Stimulated activated CD4-positive, alpha-beta T cell treated with anti-CD3 and anti-CD28 coated beads, TNF-alpha, amount 100 ng/mL, for 48 hours (primary cell): ENCODE measurements at places on chromosomes 5 and 9.

GRCh38 chr5:123696921-123697341 is 185.0 kb downstream of the CSNK1G3 start:
- no peak for DNase-seq

GRCh38 chr9:22829236-22829635 is 382.6 kb downstream of the DMRTA1 start:
- DNase-seq, result no peak

DNA sequence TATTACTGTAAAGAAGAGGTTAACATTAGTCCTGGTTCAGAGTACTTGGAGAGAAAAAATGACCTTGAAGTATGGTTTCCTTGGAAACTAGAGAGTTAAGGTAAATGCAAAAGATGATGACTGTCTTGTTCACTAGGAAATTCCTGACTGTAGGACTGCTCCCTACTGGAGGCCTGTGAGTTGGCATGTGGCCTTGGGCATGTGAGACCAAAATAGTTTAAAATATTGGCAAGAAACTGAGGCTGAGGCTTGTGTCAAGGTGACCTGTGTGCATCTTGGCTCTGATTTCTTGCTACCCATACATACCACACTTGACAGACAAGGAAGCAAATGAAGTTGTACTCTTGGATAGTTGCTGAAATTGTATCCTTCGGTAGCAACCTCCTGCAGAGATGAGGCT is 96.5 kb downstream of the TARS1 start:
- DNase-seq, result no peak

- DNase-seq, result no peak
Observed at GRCh38 chr5:58998544-58998943, 415.7 kb downstream of the RAB3C start.

DNA sequence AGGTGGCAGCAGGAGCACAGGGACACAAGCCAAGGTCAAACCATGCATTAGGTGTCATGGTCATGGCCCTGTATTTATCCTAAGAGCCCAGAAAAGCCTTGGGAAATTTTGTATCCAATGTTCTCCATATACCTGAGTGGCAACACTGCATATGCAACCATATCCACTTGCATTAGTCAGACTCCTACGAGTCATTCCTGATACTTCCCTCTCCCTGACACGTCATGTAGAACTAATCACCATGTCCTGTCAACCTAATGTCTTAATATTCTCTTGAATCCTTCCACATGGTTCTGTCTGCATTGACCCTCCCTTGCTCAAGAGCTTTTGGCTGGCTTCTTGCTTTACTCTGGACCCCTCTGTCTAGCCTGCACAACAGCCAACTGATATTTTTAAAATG is 9.4 kb downstream of the SCGB3A2 start:
- no peak for DNase-seq

- no peak for DNase-seq
Observed at GRCh38 chr9:136024286-136024685, 63.1 kb upstream of the UBAC1 start.

GRCh38 chr9:38153152-38153909 is 84.3 kb upstream of the SHB start:
- DNase-seq, result no peak

DNA sequence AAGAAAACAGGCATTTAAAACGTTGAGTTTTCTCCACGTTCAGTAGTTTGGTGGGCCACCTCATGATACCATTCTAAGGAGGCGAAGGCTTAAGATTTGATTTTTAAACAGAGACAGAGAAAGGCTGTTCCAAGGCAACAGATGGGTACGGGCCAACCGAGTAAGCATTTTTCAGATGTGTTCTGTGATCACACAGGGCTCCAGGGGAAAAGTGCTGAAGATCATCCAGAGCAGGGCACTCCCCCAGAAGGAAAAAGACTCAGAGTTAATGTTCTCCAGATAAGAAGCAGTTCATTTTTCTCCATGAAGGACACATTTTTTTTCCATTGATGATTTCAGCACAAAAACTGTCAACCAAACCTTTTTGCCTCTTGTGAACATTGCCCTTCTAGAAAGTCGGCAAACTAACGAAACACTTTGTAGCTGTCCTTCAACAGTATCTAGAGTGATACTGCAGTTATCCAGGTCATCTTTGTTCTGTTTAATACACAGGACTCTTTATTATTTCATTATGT is 138.7 kb downstream of the ALDH1A1 start:
- no peak for DNase-seq

GRCh38 chr9:105244734-105245028 is 230 bp downstream of the SLC44A1 start:
- no peak for DNase-seq

DNA sequence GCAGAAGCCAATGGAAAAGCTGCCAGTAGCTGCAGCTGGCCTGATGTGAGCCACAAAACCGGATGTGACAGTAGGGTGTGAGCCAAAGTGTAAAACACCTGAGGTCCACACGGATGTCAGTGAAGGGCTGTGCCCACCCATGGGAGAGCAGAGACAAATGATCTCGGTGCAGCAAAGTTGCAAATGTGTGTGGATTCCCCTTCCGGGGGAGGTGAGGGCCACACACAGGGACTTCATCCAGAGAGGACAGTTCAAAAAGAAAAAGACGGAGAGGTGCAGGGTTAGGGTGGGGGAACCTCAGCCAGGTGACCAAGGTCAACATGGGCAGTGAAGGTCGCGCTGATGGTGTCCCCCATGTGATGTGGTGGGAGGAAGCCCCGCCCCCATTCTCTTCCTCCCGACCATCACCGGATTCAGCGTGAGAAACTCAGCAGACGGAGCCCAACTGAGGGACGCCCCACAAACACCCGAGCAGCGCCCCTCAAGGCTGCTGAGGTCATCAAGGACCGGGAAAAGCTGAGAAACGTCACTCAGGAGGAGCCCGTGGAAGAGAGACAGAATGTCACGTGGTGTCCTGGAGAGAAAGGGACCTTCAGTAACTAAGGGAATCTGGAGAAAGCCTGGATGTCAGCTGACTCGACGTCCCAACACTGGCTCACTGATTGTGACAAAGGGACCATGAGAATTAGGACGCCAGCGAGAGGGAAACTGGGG is 11.4 kb upstream of the PTGDS start:
- DNase-seq, result no peak

GRCh38 chr9:136865768-136866103 is 372 bp downstream of the EDF1 start:
- DNase-seq, result no peak

DNA sequence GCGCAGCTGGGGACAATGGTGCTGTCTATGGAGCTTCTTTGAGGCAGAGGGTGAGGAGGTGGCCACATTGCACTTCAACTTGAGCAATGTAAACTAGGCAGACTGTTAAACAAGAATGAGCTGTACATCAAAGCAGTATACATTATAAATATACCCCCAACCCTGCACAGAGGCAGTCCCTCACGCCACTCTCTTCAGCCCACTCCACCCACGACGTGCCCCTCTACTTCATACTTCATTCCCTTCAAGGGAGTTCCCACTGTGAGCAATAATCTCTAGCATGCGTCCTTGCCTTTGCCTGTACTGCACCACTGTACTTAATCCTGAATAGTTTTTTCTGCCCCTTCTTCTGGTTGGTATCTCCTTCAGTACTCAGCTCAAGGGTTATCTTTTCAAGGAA is 14.4 kb downstream of the TRPM3 start:
- DNase-seq, result no peak

DNA sequence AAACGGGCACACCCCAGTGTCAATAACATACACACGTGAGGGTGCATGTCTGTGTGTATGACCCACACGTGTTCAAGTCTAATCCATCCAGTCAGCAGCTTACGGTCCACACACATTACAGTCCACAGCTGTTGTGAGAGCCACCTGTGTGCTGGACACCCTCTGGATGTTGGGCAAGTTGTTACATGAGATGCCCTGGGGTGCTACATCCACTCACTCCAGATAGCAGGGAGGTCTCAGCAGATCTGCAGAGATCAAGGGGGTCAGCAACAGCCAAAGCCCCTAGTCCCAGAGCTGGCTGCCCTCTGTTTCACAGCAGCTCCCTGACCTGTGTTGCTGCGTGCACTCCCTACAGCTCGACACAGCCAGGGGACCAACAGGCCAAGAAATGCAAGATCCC is 4.3 kb upstream of the AIF1L start:
- DNase-seq, result no peak

DNA sequence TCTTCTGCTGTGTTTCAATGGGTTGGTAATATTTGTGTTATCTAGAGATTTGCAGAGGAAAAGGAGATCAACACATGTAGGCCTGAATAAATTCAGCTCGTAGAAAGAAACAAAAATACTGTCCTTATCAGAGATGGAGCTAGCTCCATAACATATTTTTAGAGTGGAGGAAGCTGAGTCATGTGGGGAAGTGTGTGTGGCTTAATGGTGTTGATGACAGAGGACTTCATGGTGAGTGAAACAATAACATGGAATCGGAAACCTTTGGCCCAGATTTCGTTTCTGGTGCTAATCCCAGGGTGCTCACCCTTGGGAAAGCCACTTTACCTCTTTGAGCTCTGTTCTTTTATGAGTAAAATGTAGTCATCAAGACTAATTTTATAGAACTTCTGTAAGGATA is 825.0 kb downstream of the TLR4 start:
- DNase-seq, result no peak

GRCh38 chr9:134469041-134469875 is 143.0 kb downstream of the RXRA start:
- DNase-seq, result no peak

GRCh38 chr5:87536365-87536764 is 123.6 kb upstream of the CCNH start:
- no peak for DNase-seq

- DNase-seq, result no peak
Observed at GRCh38 chr9:101977614-101978210, 239.3 kb upstream of the GRIN3A start.

- DNase-seq, result no peak
Observed at GRCh38 chr5:145739843-145740242, 95.3 kb downstream of the PRELID2 start.

DNA sequence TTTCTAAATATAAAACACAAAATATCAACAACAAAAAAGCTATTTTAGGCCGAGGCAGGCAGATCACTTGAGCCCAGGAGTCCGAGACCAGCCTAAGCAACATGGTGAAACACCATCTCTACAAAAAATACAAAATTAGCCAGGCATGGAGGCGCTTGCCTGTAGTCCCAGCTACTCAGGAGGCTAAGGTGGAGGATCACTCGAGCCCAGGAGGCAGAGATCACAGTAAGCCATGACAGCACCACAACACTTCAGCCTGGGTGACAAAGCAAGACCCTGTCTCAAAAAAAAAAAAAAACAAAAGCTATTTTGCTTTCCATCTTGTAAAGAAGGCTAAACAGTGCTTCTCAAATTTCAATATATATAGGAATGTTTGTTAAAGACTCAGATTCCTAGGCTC is 11.3 kb downstream of the C5orf15 start:
- DNase-seq, result no peak

GRCh38 chr5:61625681-61626621 is 293.9 kb downstream of the ZSWIM6 start:
- peak; percentile 21 for DNase-seq

DNA sequence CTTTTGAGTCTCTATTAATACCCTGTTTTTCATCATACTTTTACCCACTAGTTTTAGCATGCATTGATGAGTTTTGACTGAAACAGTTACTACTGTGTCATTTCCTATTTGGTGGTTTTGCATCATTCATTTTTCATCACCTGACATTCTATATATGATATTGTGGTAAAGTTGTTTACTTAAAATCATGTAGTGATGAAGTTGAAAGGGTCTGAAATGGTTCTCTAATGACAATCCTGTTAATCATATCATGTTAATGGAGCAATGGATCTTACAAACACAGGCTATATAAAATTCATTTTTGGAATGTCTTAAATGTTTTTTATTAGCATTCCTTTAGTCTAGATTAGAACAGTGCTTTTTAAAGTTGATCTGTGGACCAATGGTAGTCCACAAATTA is 84.1 kb downstream of the ERBIN start:
- no peak for DNase-seq

DNA sequence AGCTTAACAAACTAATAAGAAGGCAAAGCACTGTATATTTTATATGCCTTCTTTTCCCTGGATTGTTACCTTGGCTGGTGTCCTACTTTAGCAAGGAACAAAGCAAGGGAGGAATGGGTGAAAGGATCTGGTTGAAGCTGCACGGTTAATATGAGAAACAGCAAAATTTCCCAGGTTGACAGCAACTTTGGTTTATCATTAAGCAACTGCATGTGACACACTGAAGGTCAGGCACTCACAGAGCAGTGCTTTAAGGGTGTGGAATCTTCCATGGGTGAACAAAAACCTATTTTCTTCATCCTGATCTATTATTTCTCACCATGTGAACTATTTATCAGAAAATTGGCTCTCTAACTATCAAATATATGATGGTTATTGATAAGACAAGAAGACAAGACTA is 109.0 kb upstream of the ATP10B start:
- DNase-seq, result no peak

- DNase-seq, result no peak
Observed at GRCh38 chr5:143302341-143303045, 101.0 kb downstream of the NR3C1 start.
